Stimulated activated naive CD4-positive, alpha-beta T cell (primary cell): ENCODE measurements at places on chromosomes 7 and 10.

DNA sequence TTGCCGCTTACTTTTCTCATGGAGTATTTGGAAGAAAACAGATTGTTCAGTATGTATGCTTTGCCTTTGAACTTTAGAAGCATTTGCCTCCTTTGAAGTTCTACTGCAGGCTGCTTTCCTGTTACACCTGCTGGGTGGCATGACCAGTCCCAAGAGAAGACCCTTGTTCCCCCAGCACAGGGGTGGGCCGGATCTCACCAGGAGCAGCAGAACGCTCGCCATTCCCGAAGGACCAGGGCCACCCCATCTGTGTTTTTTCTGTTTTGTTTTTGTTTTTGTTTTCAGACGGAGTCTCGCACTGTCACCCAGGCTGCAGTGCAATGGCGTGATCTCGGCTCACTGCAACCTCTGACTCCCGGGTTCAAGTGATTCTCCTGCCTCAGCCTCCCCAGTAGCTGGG is 493.6 kb downstream of the PTPRN2 start:
- no peak for DNase-seq

GRCh38 chr7:46191776-46192175 is 270.7 kb upstream of the IGFBP3 start:
- DNase-seq: no peak

GRCh38 chr10:95413588-95413987 is 122.8 kb upstream of the PDLIM1 start:
- DNase-seq: no peak

GRCh38 chr10:127968659-127969058 is 61.8 kb downstream of the PTPRE start:
- DNase-seq: no peak

DNA sequence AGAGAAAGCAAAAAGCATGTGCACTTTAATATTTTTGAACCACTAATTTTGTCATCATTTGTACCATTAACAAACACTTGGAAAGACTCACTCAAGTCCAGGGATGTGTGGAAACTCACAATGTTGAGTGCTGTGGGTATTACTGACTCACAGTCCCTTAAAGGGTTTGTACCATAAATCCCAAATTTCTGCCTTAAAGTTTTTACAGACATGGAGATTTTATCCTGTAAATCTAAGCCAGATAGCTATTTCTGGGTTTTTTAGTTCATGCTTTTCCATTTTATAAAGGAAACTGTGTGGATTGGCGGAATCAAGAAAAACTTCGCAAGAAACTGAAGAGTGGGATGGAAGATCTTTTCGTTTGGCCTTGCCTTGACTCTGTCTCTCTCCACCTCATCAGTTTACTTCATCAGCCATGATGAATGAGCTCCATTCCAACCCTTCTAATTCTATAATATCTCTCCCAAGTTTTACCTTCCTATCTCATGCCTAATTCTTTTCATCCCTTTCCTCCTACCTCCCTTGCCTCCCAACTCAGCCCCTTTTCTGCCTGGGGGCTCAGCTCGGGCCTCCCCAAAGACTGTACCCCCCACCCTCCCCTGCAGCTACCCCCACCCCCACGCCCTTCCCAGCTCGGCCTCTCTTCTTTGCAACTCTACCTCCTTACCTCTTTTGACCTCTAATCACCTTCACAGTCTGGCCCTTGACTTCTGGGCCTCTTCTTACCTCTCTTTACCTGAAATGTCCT is 218.5 kb upstream of the MKLN1 start:
- DNase-seq: no peak

GRCh38 chr7:149713061-149713730 is 60.2 kb downstream of the ZNF467 start:
- no peak for DNase-seq

- no peak for DNase-seq
Observed at GRCh38 chr10:11176746-11177145, 159.1 kb downstream of the CELF2 start.

DNA sequence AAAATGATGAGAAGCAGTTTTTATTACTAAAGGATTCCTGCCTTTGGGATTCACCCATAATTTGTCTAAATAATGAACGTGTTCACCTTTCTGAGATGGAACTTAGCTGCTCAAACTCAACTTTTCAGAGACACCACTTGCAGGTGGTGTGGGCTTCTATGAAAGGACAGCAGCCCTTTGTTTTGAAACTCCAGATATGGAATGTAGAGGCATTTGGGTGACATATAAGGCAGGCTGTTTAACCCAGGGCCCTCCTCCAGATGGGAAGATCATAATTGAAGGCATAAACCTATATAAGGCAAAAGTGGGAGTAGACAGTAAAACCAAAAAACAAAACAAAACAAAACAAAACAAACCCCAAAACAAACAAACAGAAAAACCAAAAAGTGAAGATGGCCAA is 11.9 kb upstream of the HUS1 start:
- no peak for DNase-seq

- DNase-seq: no peak
Observed at GRCh38 chr7:28018856-28019465, 161.6 kb downstream of the JAZF1 start.

- DNase-seq: no peak
Observed at GRCh38 chr7:763762-764161, 36.7 kb upstream of the PRKAR1B start.

DNA sequence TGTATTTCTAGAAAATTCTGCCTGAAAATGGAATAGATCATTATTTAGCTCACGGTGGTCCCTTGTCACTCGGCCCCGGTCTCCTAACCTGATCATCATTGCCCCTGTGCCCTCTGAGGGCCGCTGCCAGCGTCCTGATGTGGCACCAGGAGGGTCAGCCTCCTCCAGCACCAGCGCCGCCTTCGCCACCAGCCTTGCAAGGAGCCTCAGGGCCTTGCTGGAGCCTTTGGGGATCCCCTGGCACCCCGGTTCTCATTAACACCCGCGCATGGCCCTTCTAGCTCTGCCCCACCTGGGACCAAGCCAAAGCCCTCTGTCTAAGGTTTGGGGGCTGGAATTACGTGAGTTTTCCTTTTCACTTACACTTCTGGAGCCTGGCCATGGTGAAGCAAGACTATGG is 282.5 kb upstream of the ADARB2 start:
- DNase-seq: no peak

DNA sequence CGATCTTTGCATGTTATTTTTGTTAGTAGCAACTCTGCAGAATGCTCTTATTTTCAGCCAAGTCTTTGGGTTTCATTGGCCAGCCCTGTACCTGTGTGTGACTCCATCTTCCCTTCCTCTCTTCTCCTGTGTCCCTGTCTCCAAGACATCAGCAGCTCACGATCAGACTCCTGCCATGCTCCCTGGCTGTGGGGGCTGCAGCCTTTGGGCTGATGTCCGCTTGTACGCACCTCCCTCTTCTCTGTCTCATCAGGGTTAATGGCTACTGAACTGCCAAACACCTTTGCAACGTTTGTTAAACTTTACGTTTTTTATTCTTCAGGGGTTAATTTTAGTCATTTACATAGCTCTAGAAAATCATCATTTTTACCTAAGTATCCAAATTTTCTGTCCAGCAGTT is 103.5 kb upstream of the RET start:
- DNase-seq: no peak

DNA sequence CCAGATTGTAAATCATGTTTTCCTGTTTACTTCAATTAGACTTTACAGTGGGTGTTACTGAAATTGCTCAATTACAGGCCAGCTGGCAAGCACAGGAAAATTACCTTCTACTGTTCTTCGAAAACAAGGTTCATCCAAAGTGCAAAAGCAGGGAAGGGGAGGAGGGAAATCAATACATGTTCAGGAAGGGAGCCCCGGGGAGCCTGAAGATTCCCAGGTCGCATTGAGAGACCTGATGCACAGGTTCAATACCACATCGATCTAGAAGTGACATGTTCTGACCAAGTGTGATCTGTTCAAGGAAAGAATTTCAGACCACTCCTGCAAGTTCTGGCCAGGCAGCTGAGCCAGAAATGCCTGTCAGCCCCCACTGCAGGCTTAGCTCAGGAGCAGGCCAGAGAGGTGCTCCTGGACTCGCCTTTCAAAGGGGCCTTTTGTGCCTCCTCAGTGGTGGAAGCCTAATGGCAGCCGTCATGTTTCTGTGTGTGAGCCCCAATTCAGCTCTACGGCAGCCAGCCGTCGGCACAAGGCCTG is 35.9 kb downstream of the FAM53B start:
- no peak for DNase-seq

DNA sequence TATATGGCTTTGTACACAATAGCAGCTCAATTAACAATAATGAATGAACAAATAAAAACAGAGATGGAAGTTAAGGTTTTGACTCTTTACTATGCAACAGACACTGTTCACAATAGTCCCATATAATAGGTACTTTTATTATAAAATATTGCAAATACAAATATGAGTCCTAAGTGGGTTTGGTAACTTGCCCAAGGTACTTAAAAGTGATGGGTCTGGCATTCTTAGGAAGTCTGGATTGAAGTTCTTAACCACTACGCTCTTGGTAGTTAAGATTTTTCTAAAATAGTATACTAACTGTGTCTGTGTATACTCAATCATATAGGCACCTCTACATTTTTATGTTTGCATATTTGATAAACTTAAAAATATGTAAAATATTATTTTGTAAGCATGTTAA is 55.5 kb downstream of the HGF start:
- DNase-seq: no peak

GRCh38 chr10:7119325-7120015 is 291.4 kb downstream of the SFMBT2 start:
- no peak for DNase-seq
